Kidney (tissue), 22 donors: ENCODE measurements at places on chromosomes 7 and 10. TPM values are rescaled to one million over a fixed set of nuclear protein-coding genes. Genes with fewer than 3 reads are reported as not detected.

GRCh38 chr10:79159785-79160184, 91.0 kb downstream of the ZMIZ1 start:
- DNase-seq, result no peak

- DNase-seq, result no peak
Observed at GRCh38 chr7:20304366-20304765, 26.3 kb upstream of the ITGB8 start.

DNA sequence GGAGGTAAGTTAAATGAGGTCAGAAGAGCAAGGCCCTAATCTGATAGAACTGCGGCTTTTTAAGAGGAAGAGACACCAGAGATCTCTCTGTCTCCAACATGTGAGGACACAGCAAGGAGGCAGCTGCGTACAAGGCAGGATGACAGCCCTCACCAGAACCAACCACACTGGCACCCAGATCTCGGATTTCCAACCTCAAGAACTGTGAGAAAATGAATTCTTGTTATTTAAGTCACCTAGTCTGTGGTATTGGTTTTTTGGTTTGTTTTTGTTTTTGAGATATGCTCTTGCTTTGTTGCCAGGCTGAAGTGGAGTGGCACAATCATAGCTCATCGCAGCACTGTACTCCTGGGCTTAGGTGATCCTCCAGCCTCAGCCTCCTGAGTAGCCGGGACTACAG, 127.2 kb downstream of the DLG5 start:
- DNase-seq, result no peak

- DNase-seq, result no peak
Observed at GRCh38 chr10:51224671-51225161, 150.4 kb downstream of the PRKG1 start.

DNA sequence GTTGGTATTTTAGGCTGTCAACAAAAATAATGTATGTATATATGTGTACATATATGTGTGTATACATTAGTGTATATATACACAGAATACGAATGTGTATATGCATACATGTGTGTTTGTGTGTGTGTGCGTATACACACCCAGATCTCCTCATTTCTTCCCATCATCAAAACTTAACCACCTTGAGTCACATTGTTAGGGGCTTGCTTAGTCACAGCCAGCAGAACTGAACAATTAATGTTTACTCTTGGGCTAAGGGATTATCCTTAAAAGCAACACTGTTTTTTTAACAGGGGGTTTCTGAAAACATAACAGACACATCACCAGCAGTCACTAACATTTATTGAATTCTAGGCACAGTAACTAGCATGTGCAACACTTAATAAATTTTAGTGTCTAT, 83.0 kb upstream of the ASAH2 start:
- no peak for DNase-seq

GRCh38 chr10:61751599-61751998, 88.9 kb downstream of the CABCOCO1 start:
- no peak for DNase-seq

DNA sequence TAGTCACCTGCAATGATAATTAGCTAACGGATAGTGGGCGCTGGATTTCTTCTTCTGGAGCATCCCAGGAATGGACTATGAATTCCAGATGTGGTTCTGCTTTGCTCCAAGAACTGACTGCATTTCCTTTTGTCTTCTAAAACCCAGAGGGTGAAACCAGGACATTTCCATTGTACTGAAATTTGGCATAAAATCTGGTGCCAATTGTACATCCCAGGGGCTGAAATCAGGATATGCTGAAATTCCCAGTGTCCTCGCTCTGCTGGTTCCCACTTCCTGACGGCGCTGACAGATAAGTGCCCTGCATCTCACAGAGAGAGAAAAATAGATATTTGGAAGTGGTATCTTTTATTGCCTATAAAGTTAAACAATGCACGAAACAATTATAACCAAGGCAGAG, 31.9 kb downstream of the RBM20 start:
- no peak for DNase-seq

DNA sequence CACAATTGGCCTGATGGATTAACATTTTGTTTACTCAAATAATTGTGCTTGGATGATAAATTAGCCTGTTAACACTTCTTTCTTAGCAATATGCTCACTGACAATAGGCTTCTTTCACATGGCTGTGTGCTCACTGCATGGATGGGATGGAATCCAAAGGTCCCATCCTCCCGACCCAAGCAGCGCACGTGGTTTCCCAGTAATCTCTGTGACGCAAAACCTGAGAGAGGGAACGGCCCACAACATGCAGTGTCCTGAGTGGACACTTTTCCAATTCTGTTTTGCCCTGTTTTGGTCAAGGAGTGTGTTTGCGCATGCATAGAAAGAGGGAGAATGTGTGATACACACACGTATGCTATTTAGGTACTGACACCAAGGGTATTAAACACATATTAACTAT, 42.1 kb upstream of the RASGEF1A start:
- no peak for DNase-seq

GRCh38 chr10:125711110-125711750, 8.3 kb upstream of the EDRF1 start:
- no peak for DNase-seq

DNA sequence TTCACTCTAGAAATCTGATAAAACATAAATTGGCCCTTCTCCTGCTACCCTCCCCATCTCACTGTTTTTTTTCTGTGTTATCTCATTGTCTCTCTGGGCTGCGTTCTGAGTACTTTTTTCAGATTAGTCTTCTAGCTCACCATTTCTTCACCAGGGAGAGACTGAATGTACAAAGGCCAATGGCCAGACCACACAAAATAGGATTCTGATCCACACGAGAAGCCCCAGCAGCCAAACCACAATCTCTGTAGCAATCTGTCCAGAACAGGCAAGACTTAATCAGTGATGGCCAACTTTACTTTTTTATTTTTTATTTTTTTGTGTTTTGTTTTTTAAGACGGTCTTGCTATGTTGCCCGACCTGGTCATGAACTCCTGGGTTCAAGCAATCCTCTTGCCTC, 55.9 kb upstream of the PAPSS2 start:
- no peak for DNase-seq

DNA sequence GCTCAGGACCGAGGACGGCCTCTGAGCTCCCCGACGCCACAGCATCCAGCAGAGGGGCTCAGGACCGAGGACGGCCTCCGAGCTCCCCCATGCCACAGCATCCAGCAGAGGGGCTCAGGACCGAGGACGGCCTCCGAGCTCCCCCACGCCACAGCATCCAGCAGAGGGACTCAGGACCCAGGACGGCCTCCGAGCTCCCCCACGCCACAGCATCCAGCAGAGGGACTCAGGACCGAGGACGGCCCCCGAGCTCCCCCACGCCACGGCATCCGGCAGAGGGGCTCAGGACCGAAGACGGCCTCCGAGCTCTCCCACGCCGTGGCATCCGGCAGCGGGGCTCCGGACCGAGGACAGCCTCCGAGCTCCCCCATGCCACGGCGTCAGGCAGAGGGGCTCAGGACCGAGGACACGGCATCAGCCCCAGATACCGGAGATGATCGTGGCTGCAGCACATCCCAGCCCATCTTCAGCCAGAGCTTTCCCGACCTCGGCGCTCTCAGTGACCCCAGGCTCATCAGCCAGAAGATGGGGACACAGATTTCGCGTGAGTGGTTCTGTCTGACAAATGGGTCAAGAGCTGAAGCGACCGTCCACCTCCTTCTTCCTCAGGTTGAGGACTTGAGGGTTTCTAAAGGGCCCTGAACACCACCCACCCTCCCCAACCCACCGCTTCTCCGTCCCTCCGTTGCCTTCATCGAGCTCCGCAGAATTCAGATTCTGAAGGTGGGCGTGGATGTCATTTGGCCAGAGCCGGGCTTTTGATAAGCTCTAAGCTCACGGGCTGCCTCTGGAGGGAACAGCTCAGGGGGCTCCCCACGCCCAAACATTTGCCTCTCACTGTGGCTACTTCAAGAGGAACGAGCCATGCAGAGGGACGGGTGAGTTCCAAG, 55.8 kb upstream of the DNAAF5 start:
- DNase-seq, result no peak

- DNase-seq, result no peak
Observed at GRCh38 chr7:1695800-1696454, 25.9 kb downstream of the ELFN1 start.

- no peak for DNase-seq
Observed at GRCh38 chr7:126210707-126211106, 1042.0 kb downstream of the GRM8 start.

DNA sequence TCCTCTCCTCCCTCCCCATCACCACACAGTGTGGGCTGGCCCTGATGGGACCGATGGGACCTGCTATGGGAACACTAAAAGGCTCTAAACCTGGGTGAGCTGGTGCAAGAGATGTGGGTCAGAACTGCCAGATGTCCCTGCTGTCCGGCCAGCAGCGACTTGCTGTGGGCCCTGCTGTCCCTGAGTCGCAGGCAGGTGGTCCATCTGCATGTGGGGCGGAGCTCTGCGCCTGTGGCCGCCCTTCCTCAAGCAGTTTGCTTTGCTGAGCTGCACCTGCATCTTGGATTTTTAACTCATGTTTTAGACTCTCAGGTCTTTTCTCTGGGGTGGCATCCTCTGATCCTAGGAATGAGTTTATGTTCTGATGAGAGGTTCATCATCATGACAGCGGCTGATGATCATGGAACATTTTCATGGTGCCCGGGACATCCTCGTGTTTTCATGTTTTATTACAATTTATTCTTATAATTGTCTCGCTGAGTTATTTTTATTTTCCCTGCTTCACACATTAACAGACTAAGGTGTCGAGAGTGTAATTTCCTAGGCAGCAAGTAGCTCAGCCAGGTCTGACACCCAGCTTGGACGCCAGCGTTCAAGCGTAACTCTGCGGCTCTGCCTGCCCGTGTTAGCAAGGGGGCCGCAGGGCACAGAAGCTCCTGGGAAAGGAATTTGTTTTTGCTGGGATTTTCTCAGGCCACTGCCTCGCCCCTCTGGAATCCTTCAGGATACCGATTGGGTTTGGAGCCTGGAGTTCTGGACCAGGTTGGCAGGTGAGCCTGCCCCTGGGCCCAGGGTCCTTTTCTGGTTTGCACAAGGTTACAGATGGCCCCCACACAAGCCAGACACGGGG, 615.2 kb upstream of the FOXK1 start:
- no peak for DNase-seq

DNA sequence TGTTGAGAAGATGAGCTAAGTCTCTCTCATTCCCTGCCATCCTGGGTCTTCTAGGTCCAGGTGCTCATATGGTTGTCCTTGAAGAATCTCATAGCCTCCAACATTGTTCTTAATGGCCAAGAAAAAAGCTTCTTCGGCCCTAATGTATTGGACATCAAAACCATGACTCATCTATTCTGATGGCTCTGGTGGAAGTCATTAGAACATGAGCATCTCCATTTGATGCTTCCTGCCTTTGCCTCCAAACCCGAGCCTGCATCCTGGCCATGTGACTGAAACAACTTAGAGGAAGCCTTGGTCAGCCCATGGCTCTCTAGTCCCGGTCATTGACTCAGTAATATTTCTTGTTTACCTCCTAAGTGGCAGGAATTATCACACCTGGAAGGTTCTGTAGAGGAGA, 264.1 kb upstream of the FZD8 start:
- DNase-seq, result no peak

GRCh38 chr7:123522066-123522465, 12.3 kb downstream of the IQUB start:
- peak; percentile 75 for DNase-seq

DNA sequence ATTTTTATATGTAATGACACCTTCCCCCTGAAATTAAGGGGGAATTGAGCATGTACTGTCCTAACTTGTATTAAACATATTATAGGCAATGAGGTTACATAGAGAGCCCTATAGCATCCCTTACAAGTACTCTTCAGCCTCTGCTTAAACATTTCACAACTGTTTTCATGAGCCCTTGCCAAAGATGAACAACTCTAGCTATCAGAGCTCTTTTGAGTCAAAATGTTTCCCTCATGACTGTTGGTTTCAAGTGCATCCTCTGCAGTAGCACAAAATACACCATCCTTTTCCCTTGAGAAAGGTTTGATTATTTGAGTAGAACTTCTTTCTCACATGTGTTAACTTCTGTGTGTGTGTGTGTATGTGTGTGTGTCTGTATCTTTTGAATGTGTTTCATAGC, 1157.6 kb upstream of the CELF2 start:
- no peak for DNase-seq

DNA sequence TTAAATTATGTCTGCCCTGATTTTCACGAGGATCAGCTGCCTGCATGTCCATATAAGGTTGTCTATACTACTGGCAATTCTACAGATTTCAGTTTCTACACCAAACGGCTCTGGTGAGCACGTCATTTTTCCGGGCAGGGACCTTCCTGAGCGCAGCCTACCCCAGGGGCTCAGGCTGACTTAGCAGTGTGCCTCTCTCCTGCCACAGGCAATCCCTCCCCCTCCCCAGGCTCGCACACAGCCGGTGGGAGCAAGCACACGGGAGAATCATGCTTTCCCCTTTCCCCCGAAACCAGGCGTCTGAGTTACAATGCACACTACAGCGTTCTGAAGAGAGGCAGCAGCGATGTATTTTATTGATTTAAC, 1.7 kb downstream of the KLF6 start:
- DNase-seq, result peak; percentile 75

GRCh38 chr10:85266808-85267207, 938.4 kb downstream of the CCSER2 start:
- DNase-seq, result no peak

- no peak for DNase-seq
Observed at GRCh38 chr7:106729720-106730385, 68.9 kb upstream of the CCDC71L start.

DNA sequence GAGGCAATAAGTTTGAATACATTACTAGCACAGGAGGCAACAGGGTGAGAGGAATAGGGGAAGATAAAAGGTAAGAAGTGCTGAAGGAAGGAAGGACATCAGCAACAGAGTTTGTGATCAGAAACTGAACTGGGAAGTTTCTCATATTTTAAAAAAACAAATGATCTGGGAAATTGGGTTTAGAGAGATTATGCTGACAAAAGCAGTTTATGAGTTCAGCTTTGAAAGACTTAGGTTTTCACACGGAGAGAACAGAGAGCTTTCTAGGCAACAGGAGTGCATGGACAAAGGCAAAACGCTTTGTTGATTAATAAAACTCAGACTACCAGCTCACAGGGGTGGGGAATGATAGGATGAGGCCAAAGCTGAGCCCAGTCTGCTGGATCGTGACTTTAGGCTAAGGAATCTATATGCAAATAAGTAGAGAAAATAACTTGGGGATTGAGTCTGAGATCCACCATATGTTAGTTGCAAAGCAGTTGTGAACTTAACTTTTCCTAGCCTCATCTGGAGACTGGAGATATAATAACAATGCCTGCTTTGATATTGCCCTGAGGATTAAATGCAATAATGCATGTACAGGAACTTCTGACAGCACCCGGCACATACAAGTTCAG, 4.2 kb downstream of the OSBPL3 start:
- DNase-seq, result no peak

OR2A14 gene
- polyA plus RNA-seq, result not detected

ACTR3C gene
- 15.8 TPM for polyA plus RNA-seq

OR9A2 gene
- polyA plus RNA-seq, result not detected

PRDX3 gene
- polyA plus RNA-seq, result 294 TPM

DGKB gene
- 0.26 TPM for polyA plus RNA-seq

CLCN1 gene
- not detected for polyA plus RNA-seq

CCL24 gene
- polyA plus RNA-seq, result not detected

CYP3A7 gene
- 0.69 TPM for polyA plus RNA-seq

RTKN2 gene
- polyA plus RNA-seq, result 0.24 TPM

CYP26A1 gene
- polyA plus RNA-seq, result not detected

TDRD1 gene
- polyA plus RNA-seq, result not detected
